ENCODE measurements at places on chromosomes 1 and 21.

DNA sequence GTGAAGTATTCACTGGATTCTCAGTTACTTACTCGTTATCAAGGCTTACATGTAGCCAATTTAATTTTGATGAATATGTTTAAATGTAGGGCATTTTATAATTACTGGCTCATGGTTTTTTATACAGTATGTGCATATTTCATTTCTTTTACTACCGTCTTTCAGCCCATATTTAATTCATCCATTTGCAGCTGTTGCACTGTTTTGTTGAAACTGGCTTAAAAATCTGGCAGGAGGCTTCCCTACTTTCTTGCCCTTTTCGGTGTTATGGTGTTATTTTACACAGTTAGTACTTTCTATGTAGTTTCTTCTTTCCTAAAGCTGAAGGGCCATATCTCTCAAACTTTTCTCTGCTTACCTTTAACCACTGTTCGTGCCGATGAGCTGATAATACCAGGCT, 54.2 kb downstream of the ITSN1 start:
- no peak for DNase-seq

- DNase-seq = no peak
Measured at GRCh38 chr21:26707246-26707645, 134.2 kb upstream of the CYYR1 start.

- DNase-seq = peak; percentile 33
Measured at GRCh38 chr1:226798427-226799411, 59.6 kb upstream of the ITPKB start.

DNA sequence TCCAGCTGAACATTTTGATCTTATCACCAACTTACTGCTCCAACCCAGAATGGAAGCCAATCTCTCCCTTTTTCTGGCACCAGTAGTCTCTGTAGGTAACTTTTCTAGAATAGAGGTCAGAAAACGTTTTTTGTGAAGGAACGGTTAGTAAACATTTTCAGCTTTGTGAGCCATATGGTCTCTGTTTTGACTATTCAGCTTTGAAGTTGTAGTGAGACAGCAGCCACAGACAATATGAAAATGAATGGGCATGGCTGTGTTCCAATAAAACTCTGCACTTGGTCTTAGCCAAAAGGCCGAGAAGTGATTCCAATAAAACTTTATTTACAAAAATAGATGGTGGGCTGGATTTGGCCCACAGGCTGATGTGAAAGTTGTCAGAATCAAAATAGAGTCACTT, 28.9 kb downstream of the MAP10 start:
- no peak for DNase-seq

- no peak for DNase-seq
Measured at GRCh38 chr1:204181116-204181515, 15.0 kb upstream of the REN start.

DNA sequence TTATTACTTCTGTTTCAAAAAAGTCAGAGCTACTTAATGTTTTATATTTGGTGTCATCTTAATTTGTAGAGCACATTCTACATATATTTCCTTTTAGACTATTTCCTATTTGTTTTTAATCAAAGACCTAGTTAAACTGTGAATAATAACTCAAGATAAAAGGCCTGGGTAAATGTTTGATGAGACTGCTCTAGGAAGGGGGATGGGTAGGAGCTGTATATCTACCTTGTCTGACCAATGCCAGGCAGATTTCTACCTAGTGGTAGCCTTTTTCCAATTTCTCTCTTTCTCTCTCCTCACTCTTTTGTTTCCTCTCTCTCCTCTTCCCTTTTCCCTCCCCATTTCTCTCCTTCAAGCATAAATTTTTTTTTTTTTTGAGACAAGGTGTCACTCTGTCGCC, 31.9 kb upstream of the IVNS1ABP start:
- DNase-seq = no peak

DNA sequence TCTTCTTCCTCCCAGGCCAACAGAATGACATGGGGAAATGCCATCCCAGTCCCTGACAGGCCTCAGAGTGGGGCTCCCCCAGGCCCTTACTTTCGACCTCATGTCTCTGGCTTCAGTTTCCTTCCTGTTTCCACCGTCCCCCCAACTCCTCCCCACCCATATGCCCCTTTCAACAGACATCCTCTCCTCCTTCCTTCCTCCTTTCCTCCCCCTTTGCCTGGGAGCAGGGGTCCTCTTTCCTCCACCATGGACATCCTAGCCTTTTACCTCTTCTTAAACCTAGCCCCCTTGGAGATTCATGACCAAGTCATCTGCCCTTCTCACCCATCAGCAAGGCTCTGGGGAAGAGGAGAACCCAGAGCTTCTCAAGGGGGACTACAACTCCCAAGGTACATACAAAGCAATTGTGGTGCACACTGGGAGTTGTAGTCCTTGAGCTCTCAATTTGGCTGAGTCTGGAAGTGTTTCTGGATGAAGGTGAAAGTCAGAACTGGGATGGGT, 4.0 kb downstream of the ZBTB7B start:
- peak; percentile 59 for DNase-seq

GRCh38 chr1:159200769-159201168, 3.9 kb upstream of the ACKR1 start:
- DNase-seq = no peak

- no peak for DNase-seq
Measured at GRCh38 chr1:69191335-69191734, 376.4 kb upstream of the LRRC7 start.

- DNase-seq = no peak
Measured at GRCh38 chr1:2379733-2380404, 11.5 kb downstream of the MORN1 start.

DNA sequence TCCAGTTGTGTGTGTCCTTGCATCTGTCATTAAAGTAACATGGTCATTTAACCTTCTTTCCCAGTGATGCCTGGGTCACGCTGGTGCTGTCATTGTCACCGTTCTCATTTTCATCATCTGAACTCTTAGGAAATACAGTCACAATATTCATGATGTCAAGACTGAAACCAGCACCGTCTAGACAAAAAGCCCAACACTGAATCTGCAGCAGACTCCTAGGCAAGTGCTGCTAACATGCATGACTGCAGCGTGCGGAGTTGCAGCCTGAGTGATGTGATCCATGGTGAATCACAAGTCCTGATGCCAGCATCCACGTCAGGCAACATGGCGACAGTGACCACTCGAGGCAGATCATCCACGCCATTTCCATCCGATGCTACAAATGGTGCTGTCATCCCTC, 37.6 kb downstream of the MRPL37 start:
- no peak for DNase-seq

DNA sequence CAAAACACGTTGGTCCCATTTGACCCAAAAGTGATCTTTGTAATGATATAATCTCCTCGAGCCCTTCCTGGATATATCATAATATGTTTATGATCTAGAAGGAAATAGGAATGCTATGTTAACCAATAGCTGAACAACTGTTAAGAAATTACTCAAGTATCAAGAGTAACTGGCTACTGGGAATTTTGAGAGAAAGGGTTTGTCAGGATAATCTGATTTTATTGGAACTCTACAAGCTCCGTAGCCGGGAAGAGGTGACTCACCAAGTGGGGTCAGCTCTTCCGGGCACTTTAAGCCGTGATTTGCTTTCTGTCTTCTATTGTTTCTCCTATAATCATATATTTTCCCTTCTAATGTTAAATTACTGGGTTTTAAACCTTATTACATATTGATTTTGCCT, 250.5 kb upstream of the POGK start:
- no peak for DNase-seq

DNA sequence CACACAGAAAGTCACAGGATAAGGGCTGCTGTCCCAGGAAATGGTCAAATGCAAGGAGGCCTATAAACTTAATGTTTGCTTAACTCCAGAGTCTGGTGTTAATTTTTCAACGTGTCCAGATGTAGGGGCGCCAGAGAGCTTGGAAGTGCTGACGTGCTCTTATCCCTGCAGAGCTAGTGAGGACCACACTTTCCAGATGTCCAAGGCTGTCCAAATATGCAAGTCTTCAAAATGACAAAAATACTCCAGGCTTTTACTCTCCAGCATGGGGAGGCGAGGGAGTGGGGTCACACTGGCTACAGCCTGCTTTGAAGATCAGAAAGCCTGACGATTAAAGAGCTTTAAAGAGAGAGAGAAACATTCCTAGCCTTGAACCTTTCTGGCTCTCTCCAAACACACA, 57.6 kb downstream of the ABCA4 start:
- no peak for DNase-seq

DNA sequence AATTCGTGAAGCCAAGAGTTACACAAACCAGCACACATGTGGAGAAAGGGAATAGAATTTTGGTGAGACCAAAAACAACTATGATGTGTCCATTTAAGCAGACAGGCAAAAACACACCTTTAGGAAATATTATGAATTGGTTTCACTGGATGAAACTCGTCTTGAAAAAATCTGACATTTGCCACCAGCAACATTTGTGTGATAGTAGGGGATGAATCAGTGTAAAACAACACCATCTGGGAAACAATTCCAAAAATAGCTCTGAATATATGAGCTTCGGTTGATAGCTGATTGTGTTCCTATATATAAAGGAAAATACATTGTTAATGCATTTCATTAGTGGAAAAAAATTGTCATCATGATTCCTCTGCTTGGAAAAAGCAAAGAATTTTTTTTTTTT, 327.8 kb downstream of the PAPPA2 start:
- no peak for DNase-seq

- peak; percentile 74 for DNase-seq
Measured at GRCh38 chr21:15732290-15732995, 2.7 kb downstream of the USP25 start.

DNA sequence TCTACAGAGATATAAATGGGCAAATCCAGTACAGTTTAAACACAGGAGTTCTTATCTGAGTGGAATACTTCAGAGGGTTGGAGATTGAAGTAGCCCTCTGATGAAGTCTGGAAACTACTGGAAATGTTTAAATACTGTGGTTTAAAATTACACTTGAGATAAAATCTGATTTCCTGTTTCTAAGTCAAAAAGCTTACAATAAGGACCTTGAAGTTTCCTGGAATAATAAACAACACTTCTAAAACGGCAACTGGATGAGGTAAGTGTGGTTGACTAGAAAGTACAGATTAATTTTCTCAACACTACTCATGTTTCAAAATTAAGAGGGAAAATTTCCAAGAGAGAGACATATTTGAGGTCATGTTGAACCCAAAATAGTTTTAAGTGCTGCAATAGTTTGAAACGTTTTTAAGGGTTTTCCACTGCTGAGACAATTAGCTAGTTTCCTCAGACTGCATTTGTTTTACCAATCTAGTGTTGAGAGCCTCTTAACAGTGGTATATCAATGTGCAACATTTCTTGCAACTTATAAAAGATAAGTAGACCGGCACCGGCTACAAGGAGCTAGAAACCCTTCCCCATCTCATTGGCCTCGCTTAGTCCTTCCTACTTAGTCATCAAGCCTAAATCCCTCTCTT, 27.4 kb downstream of the KCNA3 start:
- DNase-seq = no peak

DNA sequence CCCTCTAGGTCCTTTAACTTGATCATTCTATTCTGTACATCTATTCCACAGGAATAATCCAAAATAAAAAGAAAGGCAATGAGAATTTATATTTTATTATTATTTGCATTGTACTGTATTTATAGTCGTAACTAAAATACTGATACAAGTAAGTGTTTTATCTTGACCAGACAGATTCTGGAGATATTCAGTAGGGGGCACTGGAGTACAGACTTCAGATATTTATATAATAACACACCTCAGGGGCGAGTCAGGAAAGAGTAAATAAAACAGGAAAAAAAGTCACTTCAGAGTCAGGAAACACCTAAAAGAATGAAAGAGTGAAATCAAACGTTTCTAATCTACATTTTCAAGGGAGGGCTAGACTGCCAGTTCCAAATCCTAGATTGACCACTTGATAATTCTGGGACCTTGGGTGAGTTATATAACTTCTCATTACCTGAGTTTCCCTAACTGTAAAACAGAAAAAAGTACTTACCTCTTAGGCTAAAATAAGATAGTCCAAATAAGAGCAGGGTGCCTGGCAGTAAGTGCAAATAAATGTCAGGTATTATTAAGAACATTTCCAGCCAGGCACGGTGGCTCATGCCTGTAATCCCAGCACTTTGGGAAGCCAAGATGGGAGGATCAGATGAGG, 31.1 kb upstream of the MTF1 start:
- DNase-seq = peak; percentile 65

DNA sequence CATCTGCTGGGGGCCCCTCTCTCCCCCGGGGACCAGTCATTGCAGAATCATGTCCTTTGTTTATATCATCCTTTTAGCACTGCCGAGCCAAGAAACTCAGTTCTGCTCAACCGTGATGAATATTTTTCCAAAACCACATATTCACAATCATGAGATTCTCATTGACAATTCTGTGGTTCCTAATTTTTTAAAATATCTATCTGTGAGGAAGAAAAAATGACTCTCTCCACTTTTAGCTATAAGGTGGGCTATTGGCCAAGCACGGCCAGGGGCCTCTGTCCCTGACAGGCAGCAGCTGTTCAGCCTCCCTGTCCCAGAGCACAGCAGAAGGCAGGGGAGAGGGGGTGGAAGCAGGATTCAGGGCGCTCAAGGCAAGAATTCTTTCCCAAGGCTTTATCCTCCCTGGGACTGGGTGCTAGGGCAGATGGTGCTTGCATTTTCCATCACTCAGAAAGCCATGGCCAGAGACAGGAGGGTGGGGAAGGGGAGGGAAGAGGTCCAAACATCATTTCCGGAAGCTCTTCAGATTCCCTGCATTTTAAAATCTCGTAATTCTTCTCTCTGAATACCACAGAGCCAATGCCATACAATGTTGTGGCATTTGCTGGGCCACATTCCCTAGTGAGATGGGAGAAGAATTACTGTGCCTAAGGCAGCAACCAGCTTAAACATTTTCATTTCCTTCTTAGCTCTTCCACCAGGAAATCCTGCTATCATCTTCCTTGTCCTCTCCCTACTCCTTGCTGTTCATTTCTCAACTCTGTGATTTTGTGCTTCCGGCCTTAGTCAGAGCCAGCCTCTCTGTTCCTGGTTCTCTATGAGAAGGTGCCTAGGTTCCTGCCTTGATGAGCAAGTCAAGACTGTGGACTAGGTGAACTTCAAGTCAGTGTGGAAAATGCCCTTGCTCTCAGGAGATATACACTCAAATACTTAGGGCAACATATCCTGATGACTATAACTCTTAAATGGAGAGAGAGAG, 60.3 kb downstream of the KCNJ6 start:
- DNase-seq = no peak

GRCh38 chr1:78533527-78533926, 42.8 kb downstream of the PTGFR start:
- DNase-seq = no peak

DNA sequence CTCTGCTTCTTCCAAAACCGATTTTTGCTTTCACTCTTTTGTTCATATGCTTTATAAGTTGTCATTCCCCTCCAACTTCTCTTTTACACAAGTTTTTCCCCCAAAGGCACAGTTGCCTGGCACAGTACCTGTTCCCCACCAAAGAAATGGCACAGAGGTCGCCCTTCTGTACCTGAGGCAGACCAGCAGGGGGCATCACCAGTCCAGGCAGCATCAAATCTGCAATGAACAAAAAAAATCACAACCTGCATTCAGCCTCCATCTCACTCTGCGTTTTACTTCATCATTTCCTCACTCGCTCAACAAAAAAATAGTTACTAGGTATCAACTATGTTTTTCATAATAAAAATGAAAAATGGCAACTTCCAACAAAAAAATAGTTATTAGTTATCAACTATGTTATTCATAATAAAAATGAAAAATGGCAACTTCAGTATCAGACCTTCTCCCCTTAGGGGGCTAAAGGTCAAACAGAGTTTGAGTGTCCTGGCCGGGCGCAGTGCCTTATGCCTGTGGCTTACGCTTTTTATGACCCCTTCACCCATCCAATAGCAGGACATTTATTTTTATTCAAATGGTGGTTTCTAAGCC, 4.1 kb downstream of the EIF2D start:
- DNase-seq = peak; percentile 47

Data from hematopoietic multipotent progenitor cell treated with erythropoietin and hydrocortisone succinate and interleukin-3 and kit ligand, for 15 days (in vitro differentiated cells).